Activated naive CD4-positive, alpha-beta T cell treated with anti-CD3 and anti-CD28 coated beads for 36 hours (primary cell): ENCODE measurements at places on chromosomes 6 and 20. TPM values are rescaled to one million over a fixed set of nuclear protein-coding genes. Genes with fewer than 3 reads are reported as not detected.

DNA sequence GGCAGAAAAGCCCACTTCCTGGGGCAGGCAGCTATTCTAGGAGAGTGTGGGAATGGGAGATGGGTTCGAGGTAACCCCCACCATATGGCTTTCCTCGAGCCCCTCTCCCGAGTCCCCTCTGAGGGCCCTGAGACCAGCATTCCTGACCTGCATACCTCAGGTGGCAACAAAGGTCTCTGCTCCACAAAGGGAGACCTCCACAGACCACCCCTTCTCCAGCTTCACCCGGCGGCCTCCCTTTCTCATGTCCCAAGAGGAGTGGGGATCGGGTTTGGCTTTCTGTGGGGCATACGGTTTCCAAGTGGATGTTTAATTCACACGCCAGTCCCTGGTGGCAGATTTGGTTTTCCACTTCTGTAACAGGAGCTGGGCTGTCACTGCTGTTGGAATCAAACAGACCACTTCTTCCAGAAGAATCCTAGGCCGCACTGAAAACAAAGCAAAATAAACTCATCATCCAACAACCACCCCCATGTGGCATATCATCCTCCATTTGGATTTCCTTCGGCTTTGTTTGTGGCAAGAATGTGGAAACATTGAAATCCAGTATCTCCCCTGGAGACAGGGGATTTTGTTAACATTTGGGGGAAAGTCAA is 83.2 kb downstream of the DLL1 start:
- H3K36me3 ChIP-seq = no peaks in the 10 kb centered on the region
- no peak overlapping the region for H3K27ac ChIP-seq

GRCh38 chr20:46657618-46658017 is 6.4 kb upstream of the SLC13A3 start:
- no peak overlapping the region for H3K4me3 ChIP-seq
- no peak for DNase-seq
- peaks cover 12% of the 10 kb centered on the region for H3K27me3 ChIP-seq
- peaks cover 7% of the 10 kb centered on the region for H3K36me3 ChIP-seq

DNA sequence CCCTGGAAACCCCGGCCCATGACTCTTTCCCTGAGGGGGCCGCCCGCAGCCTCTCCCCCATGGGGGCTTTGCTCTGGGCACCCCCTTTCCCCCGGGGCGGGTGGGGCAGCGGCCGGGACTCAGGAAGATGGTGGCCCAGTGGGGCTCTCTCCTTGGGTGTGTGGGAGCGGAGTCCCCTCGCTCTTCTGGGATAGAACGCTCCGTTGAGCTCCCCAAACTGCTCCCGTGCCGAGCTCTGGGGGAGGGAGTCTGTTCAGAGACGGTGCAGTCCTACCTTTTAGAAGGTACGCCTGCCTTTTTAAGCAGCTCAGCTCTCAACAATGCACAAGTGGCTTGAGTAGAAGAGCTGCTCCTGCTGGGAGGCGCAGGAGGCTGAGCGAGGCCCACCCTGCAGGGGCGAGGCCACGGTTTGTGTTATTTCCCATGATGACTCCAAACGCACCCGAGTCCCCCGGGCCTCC is 21.7 kb upstream of the BHLHE23 start:
- no peaks in the 10 kb centered on the region for H3K36me3 ChIP-seq
- peaks cover 11% of the 10 kb centered on the region for H3K27me3 ChIP-seq
- DNase-seq = no peak
- H3K4me1 ChIP-seq = peaks cover 25% of the 10 kb centered on the region
- H3K4me3 ChIP-seq = peak overlapping the region; percentile 34

- no peaks in the 10 kb centered on the region for H3K36me3 ChIP-seq
- no peak overlapping the region for H3K27ac ChIP-seq
- no peak overlapping the region for H3K4me3 ChIP-seq
- no peaks in the 10 kb centered on the region for H3K27me3 ChIP-seq
Observed at GRCh38 chr20:50674138-50674825, 17.1 kb downstream of the RIPOR3 start.

DNA sequence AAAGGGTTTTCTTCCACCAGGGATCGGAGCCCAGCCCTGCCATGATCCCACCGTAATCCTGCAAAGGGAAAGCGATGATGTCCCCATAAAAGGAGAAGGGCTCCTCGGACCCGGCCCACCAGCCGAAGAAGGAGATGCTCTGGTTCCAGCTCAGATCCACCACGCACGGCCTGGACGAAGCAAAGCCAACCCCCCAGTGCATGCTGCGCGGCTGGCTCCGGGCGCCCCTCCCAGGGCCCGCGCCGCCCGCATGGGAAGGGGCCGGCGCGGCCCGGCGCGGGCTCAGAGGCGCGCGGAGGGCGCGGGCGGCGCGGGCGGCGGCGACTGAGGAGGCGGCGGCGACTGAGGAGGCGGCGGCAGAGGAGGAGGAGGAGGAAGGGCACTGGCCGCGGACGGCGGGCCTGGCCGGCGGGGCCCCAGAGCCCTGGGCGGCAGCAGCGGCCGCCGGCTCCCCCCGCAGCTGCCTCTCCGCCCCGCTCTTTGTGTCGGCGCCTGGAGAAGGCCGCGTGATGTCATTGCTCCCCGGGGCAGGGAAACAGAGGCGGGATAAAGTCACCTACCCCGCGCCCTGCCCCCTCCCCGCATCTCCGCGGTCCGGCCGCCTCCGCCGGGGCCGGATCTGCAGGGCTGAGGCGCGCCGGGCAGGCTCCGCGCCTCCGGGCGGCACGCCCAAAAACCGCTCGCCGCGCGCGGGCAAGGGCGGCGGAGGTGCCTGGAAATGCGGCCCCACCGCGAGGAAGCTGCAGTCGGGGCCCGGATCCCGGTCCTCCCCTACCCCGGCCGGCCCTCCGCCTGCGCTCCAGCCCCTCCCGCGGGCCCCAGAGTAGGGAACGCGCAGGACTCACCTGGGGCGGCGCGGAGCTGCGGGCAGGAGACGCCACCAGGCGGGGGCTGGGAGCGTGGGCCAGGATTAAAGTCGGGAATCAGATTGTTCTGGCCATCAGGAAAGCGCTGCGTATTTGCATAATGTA is at the start of gene FAXC:
Gene FAXC (minus strand): TSS at position 504 of the 971 bp plus-strand sequence. CDS start 302 bp downstream, at position 202.
- peak within 1 kb of the TSS; percentile 21 for H3K4me3 ChIP-seq
- H3K27ac ChIP-seq = no peak within 1 kb of the TSS
- H3K4me1 ChIP-seq = no peaks in the 10 kb centered on the region
- peak; percentile 9 for DNase-seq
- no peaks in the 10 kb centered on the region for H3K36me3 ChIP-seq

The BPI gene
- not detected for total RNA-seq

GRCh38 chr6:56902641-56903464 is 52.1 kb upstream of the BEND6 start:
- H3K4me1 ChIP-seq = peaks cover 2% of the 10 kb centered on the region
- no peak for DNase-seq
- no peaks in the 10 kb centered on the region for H3K36me3 ChIP-seq
- H3K4me3 ChIP-seq = no peak overlapping the region
- no peak overlapping the region for H3K27ac ChIP-seq

- no peak overlapping the region for H3K4me3 ChIP-seq
- H3K27ac ChIP-seq = no peak overlapping the region
- no peak for DNase-seq
- peaks cover 6% of the 10 kb centered on the region for H3K4me1 ChIP-seq
Observed at GRCh38 chr6:154414021-154414813, 57.6 kb upstream of the IPCEF1 start.

The GUCA1A gene
- total RNA-seq = not detected

The CTCFL gene
- total RNA-seq = not detected

GRCh38 chr20:25574411-25574810 is 10.9 kb downstream of the NINL start:
- H3K27ac ChIP-seq = no peak overlapping the region
- H3K4me3 ChIP-seq = no peak overlapping the region
- DNase-seq = no peak
- no peaks in the 10 kb centered on the region for H3K4me1 ChIP-seq
- no peaks in the 10 kb centered on the region for H3K27me3 ChIP-seq

The SPTLC3 gene
- 0.15 TPM for total RNA-seq
